ENCODE measurements at places on chromosomes 7 and 10.

DNA sequence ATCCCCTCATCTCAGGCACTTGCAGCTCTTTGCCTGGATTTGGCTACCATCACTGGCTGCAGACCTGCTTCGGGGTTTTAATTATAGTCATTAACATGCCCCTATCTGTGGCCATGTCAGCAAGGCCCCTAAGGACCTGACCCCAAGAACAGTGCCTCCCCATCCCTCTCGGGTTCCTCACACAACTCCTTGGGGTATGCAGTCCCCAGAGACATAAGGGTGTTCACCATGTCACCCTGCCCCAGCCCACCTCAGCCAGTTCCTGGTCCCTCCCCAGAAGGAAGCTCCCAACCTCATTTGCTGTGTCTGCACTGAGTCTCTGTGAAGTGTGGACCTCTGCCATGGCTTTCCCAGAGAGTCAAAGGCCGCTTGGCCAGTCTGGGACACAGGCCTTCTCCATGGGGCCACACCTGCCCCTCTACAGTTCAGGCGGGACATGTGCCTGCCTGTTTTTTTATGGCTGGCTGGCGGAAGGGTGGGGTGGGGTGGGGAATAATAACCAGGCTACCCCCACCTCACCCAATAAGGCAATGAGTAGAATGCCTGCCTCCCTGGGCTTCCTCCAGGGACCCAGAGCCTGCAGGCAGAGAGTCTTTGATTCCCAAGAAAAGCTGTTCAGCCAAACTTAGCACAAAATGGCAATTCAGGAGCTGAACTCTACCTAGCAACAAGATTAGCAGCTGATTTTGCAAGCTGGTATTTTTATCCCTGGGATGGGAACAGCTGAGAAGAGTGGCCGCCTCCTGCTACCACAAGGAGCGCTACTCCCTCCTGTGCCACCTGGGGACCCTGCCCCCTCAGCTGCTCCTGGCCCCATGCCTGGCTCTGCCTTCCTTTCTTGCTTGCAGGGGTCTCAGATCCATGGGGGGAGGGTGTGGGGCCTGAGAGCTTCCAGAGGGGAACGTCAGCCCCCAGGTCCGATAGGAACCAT is 23.7 kb upstream of the CAMK2B start:
- DNase-seq: no peak

DNA sequence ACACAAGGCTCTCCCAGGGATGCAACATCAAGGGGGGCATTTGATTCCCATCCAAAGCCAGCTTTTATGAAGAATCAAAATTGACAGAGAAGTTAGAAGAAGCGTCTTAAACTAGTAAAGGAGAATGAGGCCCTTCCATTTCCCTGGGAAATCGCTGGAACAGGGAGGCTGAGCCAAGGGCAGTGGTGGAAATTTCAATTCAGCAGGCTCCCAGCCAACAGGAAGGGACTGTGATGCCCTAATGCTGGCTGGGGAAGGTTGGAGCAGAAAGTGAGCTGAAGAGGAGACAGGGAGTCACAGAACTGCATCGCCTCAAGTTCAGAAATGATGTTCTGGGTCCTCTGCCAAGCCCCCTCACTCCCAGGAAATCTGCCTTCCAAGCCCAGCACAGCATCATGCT is 517.3 kb downstream of the GRID1 start:
- no peak for DNase-seq

- no peak for DNase-seq
Measured at GRCh38 chr7:112201411-112201810, 4.8 kb downstream of the DOCK4 start.

- no peak for DNase-seq
Measured at GRCh38 chr10:86130041-86130440, 236.6 kb downstream of the GRID1 start.

DNA sequence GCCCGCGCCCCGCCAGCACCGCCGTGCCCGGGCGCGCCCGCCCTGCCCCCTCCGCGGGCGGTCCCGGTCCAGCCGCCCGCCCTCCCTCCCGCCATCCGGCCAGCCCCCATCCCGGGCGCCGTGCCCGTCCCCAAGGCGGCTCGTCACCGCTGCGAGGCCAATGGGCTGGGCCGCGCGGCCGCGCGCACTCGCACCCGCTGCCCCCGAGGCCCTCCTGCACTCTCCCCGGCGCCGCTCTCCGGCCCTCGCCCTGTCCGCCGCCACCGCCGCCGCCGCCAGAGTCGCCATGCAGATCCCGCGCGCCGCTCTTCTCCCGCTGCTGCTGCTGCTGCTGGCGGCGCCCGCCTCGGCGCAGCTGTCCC is at the start of gene HTRA1:
Gene HTRA1, plus strand, starts transcription at position 187 of the 362 bp plus-strand sequence. Its CDS starts 100 bp downstream, at position 287.
- no peak for DNase-seq

DNA sequence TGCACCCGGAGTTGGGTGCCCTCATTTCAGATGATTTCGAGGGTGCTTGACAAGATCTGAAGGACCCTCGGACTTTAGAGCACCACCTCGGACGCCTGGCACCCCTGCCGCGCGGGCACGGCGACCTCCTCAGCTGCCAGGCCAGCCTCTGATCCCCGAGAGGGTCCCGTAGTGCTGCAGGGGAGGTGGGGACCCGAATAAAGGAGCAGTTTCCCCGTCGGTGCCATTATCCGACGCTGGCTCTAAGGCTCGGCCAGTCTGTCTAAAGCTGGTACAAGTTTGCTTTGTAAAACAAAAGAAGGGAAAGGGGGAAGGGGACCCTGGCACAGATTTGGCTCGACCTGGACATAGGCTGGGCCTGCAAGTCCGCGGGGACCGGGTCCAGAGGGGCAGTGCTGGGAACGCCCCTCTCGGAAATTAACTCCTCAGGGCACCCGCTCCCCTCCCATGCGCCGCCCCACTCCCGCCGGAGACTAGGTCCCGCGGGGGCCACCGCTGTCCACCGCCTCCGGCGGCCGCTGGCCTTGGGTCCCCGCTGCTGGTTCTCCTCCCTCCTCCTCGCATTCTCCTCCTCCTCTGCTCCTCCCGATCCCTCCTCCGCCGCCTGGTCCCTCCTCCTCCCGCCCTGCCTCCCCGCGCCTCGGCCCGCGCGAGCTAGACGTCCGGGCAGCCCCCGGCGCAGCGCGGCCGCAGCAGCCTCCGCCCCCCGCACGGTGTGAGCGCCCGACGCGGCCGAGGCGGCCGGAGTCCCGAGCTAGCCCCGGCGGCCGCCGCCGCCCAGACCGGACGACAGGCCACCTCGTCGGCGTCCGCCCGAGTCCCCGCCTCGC is at the start of gene EGFR:
Gene EGFR, plus strand, starts transcription at position 657 of the 830 bp plus-strand sequence. CDS start 261 bp downstream, outside the sequence.
- no peak for DNase-seq

DNA sequence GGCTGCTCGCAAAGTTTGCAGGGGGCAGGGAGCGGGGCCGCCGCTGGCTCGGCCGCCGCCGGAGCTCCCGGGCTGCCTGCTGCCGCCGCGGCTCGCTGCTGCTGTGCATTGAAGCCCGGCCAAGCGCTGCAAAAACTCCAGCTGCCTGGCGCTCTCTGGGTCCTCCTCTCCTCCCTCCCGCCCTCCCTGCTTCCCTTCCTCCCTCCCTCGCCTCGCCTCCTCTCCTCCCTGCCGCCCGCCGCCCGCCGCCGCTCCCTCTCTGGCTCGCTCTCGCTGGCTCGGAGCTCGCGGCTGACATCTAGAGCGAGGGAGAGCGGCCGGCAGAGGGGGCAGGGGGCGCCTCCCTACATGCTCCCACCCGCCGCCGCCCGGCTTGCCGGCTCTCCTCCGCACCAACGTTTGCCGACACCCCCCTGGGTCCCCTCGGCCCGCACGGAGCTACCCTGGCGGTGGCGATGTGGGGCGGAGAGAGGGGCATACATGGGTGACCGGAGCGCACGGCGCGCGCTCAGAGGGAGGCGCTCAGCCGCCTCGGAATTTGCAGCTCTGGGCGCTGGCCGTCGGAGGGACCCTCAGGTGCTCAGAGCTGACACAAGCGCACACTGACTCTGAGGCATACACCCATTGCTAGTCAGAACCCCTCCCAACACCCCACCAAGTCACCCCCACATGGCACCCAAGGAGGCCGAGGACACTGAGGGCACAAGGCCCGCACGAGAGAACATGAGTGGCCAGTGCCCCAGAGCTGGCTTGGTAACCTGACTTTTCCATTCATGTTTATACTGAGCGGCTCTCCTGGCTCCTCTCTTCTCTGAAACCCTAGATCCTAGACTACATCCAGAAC is 1.2 kb upstream of the PLXNA4 start:
- no peak for DNase-seq

- no peak for DNase-seq
Measured at GRCh38 chr10:3195726-3196125, 23.1 kb upstream of the PITRM1 start.

GRCh38 chr7:49791088-49791741 is 17.8 kb downstream of the VWC2 start:
- DNase-seq: no peak

- DNase-seq: no peak
Measured at GRCh38 chr10:72234560-72235095, 18.6 kb upstream of the ASCC1 start.

DNA sequence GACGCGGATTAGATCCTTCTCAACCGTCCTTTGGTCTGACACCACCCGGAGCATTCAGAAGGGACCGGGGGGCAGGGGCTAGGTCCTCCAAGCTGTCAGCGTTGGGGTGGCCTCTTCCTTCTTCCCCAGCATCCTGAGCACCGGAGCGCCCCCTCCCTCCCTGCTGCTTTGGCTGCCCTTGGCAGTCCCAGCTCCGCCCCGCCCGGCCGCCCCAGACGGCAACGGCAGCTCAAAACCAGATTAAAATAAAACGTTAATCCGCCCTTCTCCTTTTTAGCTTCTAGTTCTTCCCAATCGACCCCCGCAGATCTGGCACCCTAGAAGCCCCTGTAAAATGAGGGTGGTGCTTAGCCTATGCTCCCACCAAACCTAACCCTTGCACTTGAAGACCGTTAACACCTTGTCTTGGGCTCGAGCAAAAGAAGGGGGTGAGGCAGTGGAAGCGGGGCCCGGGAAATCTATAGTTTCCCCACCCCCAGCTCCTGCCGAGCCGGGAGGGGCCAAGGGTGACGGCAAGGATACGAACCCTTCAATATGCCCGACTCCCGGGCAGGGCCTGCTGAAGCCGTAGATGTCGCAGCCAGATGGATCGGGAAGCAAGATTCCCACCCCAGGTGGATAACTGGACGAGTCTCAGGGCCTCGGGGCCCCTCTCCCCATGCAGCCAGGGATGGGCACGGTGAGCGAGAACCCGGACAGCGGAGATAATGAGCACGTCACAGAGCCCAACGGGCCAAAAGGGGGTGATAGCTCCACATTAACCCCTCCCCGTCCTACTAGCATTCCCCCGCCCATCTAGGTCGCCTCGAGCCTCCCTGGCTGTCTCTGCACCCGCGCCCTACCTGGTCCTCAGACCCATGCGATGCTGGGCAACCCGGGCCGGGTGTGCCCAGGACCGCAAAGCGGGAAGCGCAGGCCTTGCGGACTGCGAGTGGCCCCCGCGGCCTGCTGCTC is 169.7 kb downstream of the NRF1 start:
- no peak for DNase-seq

- DNase-seq: no peak
Measured at GRCh38 chr10:78341953-78342614, 308.4 kb downstream of the RPS24 start.
